ENCODE measurements at places on chromosomes 7 and 10.

GRCh38 chr7:92246360-92247101 is 757 bp downstream of the ANKIB1 start:
- peak; percentile 51 for DNase-seq

GRCh38 chr7:157418204-157419034 is 81.6 kb downstream of the DNAJB6 start:
- no peak for DNase-seq

DNA sequence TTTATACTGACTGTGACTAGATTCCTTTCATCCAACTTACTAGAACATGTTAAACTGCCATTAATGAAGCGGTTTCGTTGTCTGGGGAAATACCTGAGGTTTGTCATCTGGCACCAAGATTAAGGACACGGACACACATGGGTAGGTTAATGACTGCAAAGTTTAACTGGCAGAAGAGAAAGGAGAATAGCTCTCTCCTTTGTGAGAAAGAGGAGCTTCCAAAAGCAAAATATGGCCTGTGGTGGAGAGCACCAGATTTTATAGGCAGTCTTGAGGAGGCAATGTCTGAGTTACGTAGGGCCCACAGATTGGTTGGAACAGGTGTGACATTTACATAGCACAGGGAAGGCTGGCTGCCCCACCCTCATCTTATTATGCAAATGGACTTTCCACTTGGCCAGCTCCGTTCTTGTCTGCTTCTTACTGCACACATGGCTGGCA is 1193.0 kb upstream of the CELF2 start:
- no peak for DNase-seq

DNA sequence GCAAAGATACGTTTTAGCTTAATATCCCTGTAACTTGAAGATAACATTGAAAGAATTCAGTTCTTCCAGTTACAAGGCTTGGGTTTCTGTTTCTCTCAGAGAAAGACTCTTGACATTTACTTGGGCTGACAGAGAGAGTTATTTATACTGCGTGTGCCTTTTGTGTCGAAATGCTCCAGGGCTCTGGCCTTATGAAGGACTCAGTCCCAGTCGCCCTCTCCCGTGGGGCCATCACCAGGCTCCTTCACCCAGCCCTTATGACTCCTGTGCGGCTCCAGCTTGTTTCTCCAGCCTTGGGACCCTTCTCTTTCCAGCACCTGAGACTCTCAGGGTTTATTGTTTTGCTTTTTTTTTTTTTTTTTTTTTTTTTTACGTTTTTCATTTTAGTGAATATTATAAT is 242.3 kb upstream of the DKK1 start:
- no peak for DNase-seq

DNA sequence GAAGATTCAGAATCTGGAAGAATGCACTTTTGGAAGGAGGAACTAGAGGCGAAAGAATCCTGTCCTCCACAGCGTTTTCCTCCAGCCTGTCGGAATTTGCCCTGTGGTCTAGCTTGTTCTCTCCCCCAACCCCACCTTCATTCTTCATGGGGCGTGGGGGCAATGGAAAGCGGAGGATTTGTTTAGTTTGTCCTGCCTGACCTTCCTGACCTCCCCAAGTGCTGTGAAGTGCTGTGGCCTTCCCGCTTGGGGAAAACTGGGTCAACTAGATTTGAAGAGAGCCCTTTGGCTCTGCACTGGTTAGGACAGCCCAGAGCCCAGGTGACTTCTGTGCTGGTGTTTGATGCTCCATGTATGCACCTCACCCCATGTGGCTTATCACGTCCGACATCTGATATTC is 49.1 kb downstream of the GATA3 start:
- DNase-seq: no peak

DNA sequence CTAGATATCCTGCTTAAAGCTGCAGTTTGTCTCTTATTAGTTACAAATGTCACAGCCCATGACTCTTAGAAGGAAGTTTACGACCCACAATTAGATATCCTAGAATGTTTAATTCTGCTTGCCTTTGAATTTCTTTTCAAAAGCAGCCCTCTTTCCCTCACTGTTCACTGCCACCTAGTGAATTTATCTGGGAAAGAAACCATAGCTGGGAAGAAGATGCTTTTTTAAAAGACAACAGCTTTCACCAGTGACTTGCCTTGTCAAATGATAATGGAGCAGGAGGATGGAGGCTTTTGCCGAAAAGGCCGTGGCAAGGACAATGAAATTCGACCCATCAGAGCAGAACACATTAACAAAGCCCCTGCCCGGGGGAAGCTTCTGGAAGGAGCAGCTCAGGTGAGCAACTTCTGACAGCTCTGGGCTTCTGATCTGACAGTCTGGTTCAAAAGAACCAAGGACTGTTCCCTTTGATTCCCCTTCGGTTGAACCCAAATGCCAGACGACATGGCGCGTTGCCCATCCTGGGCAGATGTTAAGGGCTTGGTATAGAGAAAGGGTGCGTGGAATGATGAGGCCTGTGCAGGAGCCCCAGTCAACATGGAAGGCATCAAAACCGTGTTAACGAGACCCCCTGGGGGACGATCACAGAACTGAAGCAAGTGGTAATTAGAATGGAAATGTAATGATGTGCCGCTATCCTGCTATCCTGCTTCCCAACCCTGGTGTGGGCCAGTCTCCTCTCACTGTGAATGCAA is 236.8 kb downstream of the FRMD4A start:
- no peak for DNase-seq

- DNase-seq: no peak
Observed at GRCh38 chr7:108813251-108814014, 243.8 kb downstream of the DNAJB9 start.

- DNase-seq: no peak
Observed at GRCh38 chr7:149367418-149368180, 93.3 kb downstream of the ZNF777 start.

DNA sequence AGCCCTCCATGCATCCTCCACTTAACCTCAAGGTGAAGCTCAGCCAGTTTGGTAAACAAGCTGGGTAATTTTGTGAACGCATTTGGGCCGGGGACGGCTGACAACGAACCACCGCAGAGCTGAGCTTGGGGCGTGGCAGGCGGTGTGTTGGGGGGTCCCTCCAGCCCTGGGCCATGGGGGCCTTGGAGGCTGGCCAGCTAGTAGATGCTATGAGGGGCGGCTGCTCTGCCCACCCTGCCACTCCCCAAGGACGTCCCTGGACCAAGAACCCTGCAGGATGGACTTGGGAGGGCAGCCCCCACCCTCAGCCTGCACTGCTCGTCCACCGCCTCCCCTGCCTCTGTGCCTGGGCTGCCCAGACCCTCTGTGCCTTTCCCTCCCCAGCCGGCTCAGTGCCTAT is 12.0 kb upstream of the SCART1 start:
- DNase-seq: no peak

- no peak for DNase-seq
Observed at GRCh38 chr7:139758388-139758787, 19.4 kb downstream of the HIPK2 start.

DNA sequence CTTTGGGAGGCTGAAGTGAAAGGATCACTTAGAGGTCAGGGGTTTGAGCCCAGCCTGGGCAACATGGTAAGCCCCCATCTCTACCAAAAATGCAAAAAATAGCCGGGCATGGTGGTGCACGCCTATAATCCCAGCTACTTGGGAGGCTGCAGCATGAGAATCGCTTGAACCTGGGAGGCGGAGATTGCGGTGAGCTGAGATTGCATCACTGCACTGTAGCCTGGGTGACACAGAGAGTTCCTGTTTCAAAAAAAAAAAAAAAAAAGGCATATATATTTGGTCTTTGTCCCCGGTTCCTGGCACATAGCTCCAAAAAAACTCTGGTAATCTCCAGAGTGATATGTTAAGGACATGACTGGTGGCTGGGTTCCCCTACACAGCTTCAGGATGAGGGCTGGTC is 147.3 kb downstream of the SEC23IP start:
- DNase-seq: no peak

DNA sequence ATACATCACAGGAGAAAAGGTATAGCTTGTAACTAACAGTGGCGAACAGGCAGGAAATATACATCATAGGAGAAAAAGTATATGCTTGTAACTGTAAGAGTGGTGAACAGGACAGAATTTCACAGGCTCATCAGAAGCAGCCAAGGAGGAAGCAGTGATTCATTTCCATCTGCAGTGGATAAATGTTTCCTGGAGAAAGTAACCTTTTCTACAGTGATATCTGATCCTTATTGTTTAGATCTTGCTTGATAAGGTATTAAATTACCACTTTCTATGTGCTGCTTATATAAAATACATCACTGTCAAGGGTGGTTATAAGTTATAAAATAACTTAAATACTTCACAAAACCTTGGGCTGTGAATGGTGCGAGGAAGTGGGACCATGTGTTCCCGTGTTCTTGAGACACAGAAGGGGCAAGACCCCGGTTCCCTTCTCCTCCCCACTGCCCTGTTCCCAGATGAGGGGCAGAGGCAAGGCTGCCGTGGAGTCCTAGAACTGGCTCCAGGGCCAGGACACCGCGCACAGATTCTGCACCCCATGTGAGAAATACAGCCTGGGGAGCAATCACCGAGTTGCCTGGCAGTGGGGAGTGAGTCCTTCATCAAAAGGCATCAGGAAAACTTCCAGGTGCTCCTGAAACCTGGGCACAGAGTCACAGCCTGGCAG is 135.2 kb downstream of the DIP2C start:
- DNase-seq: no peak

DNA sequence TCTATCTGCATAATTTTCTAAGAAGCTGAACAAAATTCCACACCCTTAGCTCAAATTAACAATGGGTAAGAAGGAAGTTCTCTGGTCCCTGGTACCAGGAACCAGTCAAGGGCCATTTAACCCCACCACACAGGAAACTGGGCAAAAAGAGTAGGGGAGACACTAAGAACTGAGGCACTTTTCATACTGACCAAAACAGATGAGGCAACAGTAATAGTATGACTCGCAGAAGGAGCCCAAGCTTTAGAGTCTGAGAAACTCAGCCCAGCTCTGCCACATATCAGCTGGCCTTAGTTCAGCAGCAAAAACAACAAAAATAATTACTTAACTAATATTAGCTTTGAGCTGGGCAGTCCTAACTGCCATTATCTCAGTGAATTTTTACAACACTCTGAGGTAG is 221.2 kb downstream of the FAM107B start:
- DNase-seq: no peak

DNA sequence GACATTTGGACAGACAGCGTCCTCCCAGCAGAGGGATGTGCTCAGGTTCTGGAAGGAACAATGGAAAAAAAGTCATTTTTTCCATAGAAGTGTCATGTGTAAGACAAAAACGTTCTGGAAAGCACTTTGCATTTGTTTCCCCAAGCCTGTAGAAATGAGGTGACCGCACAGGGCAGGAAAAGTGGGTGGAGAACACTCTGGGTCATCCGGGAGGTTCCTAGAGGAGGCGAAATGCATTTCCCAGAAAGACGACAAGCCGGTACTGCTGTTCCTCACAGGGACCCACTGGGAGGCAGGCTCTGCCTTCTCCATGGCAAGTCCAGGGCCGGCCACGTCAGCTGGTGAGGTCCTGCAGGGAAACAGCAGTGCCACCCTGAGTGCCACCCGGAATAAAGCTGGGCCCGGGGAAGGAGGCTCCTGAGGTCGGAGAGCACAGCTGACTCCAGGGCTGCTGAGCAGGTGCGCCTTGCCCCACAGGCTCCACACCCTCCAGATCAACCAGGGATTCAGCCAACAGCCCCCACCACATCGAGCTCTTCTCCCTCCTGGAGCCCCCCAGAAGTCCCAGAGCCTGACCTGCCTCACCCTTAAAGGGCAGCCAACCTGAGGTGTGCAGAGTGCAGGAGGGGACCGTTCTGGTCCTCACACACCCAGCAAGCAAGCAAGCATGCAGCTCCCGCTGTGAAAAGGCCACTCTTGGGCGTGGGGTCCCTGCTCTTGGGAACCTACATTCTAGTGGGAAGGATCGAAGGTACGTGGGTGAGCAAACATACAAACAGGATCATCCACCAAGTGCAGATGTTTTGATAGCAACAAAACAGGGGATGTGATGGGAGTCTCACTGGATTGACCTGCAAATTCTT is 28.8 kb upstream of the INPP5A start:
- DNase-seq: no peak

DNA sequence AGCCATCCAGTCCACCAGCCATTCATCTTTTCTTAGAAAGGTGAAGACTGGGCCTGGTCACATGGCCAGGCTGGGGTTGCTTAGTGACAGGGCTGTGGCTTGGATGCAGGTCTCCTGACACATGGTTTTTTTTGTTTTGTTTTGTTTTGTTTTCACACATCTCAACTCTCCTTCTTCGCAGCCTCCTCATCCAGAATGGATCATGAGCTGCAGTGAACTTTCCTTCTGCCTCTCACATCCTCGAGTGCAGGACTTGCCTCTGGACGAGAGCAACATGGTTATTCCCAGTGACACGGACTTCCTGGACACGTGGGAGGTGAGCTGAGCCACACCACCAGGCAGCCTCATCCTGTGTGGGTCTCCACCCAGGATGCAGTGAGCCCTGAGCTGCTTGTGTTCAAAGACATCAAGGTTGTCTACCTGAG is 9.5 kb downstream of the AKR1E2 start:
- no peak for DNase-seq

GRCh38 chr10:86960003-86960862 is 1.8 kb downstream of the SNCG start:
- DNase-seq: no peak

DNA sequence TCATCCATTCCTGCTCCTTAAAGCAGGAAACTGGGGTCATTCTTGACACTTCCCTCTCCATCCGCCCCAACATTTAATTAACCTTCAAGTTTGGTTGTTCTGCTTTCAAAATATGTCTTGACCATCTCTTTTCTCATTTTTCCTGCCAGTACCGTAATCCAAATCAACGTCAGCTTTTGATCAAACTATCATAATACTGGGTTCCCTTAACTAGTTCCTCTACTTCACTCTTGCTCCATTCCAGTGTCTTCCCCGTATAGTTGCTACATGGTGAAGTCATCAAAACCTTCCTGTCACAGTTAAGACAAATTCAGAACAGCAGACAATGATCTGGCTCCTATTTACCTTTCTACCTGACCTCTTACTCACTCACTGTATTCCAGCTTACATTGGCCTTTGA is 6.6 kb upstream of the KLF14 start:
- DNase-seq: no peak

DNA sequence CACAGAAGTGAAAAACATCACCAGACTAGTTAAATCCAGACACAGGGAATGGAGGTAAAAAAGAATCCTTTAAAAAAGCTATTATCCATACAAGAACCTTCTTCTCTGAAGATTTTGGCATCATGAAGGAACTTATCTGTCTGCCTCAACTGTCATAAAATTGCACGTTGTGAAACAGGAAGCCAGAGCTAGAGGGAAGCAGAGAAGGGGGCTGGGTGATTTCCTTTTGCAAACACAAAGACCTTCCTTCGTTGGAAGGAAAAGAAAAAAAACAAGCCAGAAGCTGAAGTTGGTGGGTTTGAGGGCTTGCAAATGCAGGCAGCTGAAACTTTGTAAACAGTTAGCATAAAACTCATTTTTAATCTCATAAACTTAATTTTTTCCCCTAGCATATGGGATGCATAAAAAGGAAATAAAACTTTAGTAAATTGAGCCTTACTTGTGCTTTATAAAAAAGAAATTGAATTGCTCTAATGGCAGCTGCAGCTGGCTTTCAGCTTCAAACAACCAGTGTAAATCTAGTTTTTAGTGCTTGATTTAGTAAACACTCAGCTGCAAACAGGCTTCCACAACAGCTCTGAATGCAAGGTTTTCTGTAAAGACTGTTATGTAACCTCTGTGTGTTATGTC is 101.6 kb downstream of the OTUD1 start:
- no peak for DNase-seq

- no peak for DNase-seq
Observed at GRCh38 chr10:49622426-49623425, 8.9 kb downstream of the CHAT start.

Measured in CD8-positive, alpha-beta T cell (primary cell).